ENCODE measurements at places on chromosomes 2 and 18.

DNA sequence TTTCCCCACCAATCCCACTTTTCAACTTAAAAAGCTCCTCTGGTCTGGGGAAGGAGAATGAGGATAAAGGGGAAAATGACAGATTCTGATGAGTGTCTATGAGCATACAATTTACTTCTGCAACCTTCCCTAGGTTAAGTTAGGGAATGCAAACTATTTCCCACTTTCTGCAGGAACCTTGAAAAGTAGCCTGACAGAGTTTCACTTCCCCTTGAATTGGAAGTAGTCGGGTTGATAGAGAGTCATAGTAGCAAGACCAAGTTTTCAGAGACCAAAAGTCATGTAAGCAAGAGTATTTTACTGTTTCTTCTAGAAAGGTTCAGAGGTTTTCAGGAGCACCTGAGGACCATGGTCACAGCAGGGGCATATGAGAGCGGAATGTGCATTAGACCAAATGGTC lies 815.1 kb downstream of the CPS1 start:
- DNase-seq, result no peak

GRCh38 chr18:5106730-5107129 lies 90.3 kb downstream of the AKAIN1 start:
- no peak for DNase-seq

- no peak for DNase-seq
Measured at GRCh38 chr2:149924028-149924427, 336.5 kb upstream of the MMADHC start.

DNA sequence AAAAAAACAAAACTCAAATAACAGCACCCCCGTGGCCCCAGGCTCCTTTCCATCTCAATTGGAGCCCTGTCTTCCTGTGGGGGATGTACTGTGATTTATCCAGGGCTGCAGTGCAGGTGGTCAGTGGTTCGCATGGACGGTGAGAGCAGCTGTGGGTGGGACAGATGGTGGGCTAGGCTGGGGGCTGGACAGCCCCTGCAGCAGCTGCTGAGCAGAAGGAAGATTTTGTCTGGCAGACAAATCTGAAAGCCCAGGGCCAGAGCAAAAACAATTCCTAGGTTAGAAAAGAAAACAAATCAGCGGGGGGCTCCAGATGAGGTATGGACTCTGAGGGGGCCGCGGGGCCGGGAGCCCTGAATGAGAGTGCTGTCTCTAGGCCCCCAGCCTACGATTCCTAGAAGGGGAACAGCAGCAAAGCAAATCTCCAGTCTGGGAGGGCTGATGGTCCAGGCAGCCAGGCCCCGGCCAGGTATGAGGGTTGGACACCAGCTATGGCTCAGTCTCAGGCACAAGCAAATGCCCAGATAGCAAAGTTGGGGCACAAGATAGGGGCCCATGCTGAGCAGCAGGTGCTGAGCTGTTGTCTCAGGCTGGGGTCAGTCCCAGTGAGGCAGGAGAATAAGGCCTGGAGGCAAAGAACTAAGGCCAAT lies 45.4 kb downstream of the SOWAHC start:
- no peak for DNase-seq

DNA sequence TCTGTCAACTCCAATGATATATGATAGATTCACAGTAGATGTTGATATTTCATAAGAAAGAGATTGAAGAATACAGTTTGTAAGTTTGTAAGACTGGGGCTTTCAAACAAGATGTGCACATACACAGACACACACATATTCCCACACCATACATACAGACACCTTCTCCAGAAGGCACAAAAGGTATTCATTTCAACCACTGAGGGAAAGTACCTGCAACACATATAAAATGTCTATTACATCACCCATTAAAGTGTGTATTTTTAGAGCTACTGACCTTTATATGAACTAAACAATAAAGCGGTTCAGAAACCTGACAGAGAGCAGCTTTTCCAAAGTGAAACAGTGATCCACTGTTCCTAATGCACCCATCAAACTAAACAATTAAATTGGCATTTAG lies 53.3 kb downstream of the CCDC148 start:
- DNase-seq, result no peak

- DNase-seq, result no peak
Measured at GRCh38 chr2:29749041-29749440, 172.3 kb downstream of the ALK start.

DNA sequence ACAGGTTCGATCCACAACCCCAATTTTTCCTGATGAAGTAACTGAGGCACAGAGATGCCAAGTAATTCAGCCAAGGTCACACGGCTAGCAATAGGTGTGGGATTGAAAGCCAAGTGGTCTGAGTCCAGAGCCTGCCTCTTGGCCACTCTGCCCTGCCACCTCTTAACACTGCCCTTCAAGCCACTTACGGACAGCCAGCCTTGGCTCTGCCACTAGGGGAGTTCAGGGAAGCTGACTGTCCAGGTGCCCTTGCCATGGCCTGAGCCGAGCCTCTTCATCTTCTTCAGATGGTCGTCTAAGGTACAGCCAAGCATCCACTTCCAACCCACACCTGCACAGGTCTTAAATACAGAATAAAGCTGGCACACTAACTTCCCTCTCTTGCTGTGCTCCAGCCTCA lies 99.3 kb upstream of the GPR45 start:
- no peak for DNase-seq

GRCh38 chr2:69612707-69613106 lies 30.8 kb downstream of the AAK1 start:
- DNase-seq, result no peak

DNA sequence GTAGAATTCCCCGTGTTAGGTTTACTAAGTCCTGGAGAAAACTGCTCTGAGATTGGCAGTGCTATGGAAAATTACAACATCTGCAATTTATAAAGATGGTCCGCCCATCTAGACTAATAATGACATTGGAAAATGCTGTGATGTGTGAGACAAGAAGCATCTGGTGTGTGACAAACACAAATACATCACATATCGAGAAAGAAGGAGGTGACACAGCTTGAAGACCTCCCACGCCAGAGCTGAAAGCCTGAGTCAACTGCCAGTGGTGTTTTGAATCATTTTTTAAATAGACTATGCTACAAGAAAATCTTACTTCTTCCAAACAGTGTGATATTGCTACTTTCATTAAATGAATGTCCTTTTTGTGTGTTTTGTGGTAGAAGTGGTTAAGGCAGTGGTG lies 8.6 kb upstream of the ANO7 start:
- DNase-seq, result no peak

- no peak for DNase-seq
Measured at GRCh38 chr18:78975292-78975691, 4.3 kb upstream of the SALL3 start.

GRCh38 chr18:73961804-73962203 lies 185.8 kb downstream of the FBXO15 start:
- DNase-seq, result no peak
